ENCODE measurements at places on chromosomes 5 and 9.

DNA sequence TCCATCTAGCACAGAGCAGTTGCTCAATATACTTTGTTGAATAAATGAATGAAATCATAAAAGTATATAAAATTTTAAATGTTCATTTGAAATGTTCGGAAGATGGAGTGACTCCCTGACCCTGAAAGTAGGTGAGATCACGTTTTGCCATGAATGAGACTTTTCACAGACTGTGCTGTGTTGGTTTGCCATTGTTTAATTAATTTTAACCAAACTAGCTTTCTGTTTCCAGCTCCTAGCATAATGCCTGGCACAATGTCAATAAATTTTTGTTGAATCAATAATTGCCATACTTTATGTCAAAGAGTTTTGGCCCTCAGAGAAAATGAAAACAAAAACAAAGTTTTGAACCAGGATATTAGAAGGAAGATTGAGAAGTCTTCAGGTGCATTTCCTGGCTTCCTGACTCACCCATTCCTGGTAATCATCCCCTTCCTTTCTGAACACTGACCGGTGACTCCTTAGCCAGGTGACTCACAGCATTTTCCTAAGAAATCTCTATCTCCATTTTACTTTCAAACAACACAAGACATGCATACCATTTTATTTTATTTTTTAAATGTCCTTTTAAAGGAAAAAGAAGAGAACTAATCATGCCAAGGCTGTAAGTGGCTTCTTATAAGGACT is 15.1 kb downstream of the SLC28A3 start:
- DNase-seq: no peak

DNA sequence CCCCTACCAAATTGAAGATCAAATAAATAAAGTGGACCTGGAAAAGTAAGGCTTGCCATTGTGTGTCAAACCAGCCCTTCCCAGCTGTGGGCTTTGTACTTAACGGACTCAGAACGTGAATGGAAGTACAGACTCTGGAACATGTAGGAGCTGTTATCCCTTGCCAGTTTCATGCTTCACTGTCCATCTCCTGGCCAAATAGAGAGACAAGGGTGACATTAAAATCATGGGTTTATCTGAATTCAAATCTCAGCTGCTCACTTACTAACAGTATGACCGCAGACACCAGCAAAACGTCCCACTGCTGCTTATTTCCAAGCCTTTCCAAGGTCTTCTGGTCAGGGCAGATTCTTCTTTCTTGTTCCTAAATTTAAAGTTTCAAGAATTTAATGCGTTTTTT is 52.2 kb downstream of the EXOSC2 start:
- no peak for DNase-seq

DNA sequence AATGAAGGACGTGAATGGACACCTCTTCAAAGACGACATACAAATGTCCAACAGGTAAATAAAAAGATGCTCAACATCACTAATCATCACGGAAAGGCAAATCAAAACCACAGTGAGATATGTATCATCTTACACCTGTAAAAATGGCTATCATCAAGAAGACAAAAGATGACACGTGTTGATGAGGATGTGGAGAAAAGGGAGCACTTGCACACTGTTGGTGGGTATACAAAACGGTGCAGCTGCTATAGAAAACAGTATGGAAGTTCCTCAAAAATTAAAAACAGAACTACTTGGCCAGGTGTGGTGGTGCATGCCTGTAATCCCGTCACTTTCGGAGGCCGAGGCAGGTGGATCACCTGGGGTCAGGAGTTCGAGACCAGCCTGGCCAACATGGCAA is 47.9 kb downstream of the STK10 start:
- no peak for DNase-seq

DNA sequence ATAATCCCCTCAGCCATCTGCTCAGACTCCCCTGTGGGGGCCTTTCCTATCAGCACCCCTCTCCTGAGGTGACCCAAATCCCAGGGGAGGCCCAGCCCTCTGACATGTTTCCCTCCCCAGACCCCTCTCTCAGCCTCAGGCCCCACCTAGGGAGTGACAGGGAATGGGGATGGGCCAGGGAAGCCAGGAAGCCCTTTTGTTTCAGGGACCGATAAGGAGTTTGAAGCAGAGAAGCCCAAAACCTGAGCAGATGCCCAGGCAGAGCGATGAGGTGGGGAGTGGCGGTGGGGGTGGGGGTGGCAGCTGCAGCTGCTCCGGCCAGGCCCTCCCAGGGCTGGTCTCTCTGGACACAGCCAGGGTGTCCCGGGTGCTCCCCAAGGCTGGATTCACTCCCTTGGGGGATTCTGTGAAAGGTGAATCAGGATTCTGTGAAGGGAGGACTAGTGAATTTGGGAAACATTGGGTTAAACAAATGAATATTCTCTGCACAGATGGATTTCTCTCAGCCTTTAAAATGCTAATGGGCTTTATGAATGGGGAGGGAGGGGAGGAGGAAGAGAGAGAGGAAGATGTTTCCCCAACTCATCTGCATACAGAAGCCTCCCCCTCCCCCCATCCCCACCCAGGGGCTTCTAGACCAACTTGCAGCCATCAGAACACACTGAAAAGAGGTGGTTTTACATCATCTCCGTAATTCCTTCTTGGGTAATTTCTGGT is 17.4 kb downstream of the AKNA start:
- no peak for DNase-seq

- DNase-seq: no peak
These were observed 15.9 kb upstream of the FGF1 start for GRCh38 chr5:142701673-142702311.

DNA sequence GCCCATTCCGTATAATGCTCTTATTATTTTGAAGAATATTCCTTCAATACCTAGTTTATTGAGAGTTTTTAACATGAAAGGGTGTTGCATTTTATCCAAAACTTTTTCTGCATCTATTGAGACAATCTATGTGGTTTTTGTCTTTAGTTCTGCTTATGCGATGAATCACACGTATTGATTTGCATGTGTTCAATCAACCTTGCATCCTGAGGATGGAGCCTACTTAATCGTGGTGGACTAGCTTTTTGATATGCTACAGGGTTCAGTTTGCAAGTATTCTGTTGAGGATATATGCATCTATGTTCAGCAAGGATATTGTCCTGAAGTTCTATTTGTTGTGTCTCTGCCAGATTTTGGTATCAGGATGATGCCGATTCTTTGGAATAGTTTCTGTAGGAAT is 1070.3 kb upstream of the CDH18 start:
- no peak for DNase-seq

GRCh38 chr5:132263548-132264261 is 6.2 kb downstream of the PDLIM4 start:
- no peak for DNase-seq

- no peak for DNase-seq
These were observed 60.0 kb downstream of the MEGF9 start for GRCh38 chr9:120654272-120654671.

DNA sequence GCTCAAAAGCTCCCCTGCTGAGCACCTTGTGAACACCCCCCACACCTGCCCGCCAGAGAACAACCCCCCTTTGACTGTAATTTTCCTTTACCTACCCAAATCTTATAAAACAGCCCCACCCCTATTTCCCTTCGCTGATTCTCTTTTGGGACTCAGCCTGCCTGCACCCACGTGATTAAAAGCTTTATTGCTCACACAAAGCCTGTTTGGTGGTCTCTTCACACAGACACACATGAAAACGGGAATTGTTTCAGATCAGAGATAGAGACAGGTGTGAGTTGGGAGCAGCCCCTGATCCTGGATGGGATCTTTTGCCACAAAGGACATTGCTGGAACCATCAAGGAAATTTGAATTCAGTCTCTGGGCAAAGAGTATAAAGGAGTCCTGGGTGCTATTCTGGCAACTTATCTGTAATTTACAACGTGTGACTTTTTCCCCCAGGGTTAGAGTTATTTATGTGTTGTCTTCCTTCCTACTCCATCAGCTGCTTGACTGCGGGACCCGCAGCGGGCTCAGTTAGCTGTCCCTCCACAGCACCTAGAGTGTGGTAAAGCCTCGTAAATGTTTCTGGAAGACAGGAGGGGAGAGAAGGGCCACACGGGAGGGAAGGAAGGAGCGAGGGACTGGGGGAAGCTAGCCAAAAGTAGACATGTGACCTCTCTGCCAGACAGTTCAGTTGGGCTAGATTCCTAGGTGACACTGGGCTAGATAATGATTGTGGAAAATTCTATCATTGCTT is 437.0 kb downstream of the ZNF608 start:
- DNase-seq: no peak

- no peak for DNase-seq
These were observed 145.6 kb downstream of the MUSK start for GRCh38 chr9:110814159-110814558.

- no peak for DNase-seq
These were observed 106.3 kb downstream of the C9orf152 start for GRCh38 chr9:110101531-110102161.

DNA sequence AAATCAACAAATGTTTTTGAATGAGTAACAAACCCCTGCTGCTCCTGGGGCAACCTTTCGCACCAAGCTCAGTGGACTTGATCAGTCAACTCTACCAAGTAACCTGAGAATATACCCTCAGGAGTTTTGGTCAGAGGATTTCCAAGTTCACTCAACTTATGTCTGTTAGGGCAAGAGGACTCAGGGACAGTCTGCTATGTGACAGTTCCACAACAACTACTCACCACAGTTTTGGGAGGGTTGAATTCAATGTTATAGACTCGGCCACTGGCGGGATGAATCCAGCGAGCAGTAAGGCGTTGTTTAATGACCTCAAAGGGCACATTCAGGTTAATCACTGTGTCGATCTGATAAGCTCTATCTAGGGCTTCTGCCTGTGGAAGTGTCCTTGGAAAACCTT is 22.1 kb downstream of the AK3 start:
- DNase-seq: no peak

GRCh38 chr9:130343445-130343918 is 77.9 kb downstream of the HMCN2 start:
- DNase-seq: no peak

All from posterior cingulate gyrus (tissue), 11 donors.